ENCODE measurements at places on chromosomes 6 and 20.

- no peak for DNase-seq
Measured at GRCh38 chr6:89750338-89750737, 69.3 kb downstream of the MDN1 start.

GRCh38 chr6:150116200-150116800 lies 26.5 kb upstream of the PPP1R14C start:
- DNase-seq: no peak

GRCh38 chr20:35648836-35649235 lies 15.9 kb downstream of the CPNE1 start:
- no peak for DNase-seq

GRCh38 chr20:36507746-36508145 lies 33.6 kb upstream of the MYL9 start:
- no peak for DNase-seq

DNA sequence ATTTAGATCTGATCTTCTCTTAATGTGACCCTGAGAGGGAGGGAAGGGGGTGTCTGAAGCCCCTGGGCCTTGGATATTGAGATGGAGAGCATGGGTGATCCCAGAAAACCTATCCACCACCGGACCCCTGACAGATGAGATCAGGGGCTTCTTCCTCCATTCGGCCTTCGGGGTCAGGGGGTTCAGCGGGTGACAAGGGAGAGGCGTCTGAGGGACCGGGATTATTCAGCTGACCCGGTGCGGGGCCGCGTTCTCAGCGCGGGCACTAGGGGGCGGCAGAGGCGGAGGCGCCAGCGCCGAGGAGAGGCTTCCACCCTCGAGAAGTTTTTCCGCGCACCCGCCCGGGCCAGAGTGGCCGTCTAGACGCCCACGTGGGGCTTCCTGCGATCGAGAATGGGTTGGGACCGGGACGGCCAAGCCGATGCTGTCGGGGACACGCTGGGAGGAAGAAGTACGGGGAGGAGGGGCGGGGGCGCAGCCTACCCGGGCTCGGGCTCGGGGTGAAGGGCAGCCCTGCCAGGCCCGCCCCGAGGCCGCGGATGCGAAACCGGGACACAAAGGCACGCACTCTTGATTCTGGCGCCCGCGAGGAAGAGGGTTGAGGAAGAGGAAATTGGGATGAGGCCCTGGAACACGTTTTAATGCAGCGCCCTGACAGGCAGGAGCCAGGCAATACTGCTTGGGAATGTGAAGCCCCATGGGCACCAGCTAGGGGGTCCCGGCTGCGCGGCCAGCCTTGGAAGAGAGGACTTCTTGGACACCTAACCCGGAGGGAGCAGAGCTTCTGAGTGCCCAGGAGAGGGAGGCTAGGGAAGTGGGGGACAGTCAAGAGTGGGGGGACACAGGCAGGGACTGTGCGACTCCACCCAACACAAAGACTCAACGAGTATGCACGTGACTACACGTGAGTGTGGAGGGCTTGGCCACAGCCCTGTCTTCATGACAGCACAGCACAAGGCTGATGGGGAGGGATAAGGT lies 30.6 kb downstream of the COL11A2 start:
- DNase-seq: peak; percentile 76

GRCh38 chr6:148629592-148630465 lies 117.0 kb upstream of the UST start:
- no peak for DNase-seq

- DNase-seq: no peak
Measured at GRCh38 chr6:94401311-94401710, 982.0 kb upstream of the EPHA7 start.

- no peak for DNase-seq
Measured at GRCh38 chr20:17936286-17936760, 32.3 kb downstream of the SNX5 start.

GRCh38 chr6:48775157-48775556 lies 664.2 kb upstream of the PTCHD4 start:
- DNase-seq: no peak

- DNase-seq: no peak
Measured at GRCh38 chr6:135616655-135617054, 119.1 kb upstream of the AHI1 start.

GRCh38 chr6:16352258-16352635 lies 113.9 kb downstream of the GMPR start:
- no peak for DNase-seq

GRCh38 chr6:16901782-16902181 lies 140.5 kb upstream of the ATXN1 start:
- no peak for DNase-seq

DNA sequence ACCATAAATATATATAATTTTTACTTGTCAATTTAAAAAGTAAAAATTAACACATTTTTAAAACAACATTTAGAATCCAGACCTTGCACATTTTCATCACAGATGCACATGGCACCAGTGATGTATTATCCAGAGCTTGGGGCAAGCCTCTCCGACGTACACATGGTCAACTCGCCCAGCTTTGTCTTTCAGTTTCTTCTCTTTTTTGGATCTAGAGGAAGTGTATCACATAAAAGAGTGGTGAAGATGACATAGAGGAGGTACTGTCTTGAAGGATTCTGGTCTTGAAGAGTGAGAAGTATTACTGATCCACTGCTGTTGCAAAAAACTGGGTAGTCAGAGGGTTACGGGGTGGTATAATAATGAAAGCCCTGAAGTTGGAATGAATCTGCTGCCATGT lies 46.9 kb upstream of the TAB2 start:
- no peak for DNase-seq

DNA sequence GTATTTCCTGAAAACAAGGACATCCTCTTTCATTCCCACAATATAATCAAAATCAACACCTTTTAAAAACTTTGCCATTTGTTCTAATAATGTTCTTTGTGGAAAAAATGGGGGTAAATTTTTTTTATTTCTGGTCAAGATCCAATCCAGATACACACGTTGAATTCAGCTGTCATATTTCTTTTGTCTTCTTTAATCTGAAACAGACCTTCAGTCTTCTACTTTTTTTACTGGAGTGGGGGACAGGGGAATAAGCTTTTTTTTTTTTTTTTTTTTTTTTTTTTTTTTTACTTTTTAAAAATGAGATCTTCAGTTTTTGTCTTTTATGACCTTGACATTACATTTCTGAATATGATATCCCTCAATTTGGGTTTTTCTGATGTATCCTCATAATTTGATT lies 69.1 kb downstream of the SCAND1 start:
- DNase-seq: no peak

DNA sequence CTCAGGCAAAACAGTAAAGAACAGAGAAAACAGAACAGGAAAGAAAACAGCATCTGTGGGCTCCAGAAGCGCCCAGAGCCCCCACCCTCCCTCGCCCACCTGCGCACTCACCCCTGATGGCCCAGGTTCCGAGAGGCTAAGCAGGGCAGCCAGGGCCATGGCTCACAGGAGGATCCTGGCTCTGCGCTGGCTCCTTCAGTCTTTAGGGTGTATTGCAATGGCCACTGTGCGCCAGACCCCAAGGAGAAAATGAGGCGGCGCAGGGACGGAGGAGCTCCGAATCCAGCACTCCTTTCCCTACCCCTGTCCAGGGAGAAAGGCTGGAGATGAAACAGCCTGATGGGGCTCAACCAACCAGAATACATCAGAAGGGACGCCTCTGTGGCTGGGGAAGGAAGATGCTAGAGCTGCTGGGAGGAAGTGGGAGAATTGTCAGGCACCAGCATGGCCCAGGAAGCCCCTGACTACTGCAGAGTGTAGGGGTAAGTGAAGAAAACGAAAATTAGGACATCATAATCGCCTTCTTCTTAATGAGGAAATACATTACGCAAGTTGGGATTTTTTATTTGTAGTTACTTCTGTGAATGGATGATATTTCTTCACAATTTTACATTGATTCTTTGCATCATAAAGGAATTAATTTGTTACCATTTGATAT lies 49.0 kb downstream of the COL11A2 start:
- DNase-seq: no peak

- DNase-seq: no peak
Measured at GRCh38 chr6:107801173-107801886, 22.8 kb downstream of the SCML4 start.

Data from activated effector memory CD4-positive, alpha-beta T cell treated with Interleukin-2 at 50 U/mL for 16 hours (primary cell).